ENCODE measurements at places on chromosomes 2 and 18. TPM values are rescaled to one million over a fixed set of nuclear protein-coding genes. Genes with fewer than 3 reads are reported as not detected.
A peak's percentile ranks its signal among the peaks of the same experiment; 100 is the strongest.

DNA sequence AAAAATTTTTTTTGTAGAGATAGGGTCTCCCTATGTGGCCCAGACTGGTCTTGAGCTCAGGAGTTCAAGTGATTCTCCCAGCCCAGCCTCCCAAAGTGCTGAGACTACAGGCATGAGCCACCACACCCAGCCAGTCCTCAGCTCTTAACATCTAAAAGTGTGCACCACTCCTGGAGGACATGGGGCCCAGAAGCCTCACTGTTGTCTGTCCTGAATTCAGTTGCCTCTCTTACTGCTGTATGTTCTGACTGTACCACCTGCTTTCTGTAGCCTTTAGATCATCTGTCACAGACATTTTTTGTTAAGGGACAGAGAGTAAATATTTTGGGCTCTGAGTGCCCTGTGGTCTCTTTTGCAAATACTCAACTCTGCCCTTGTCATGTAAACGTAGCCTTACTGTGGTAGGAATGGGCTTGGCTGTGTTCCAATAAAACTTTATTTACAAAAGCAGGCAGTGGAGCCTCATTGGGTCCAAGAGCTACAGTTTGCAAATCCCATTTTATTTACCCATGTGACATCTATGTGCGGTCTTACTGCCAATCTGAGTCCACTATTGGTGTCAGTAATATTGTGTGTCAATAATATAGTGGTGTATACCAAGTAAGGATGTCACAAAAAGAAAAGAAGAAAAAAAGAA, 38.1 kb downstream of the TMEM37 start:
- ATAC-seq, result no peak

- ATAC-seq, result no peak
Measured at GRCh38 chr18:77736842-77737241, 487.2 kb downstream of the GALR1 start.

DNA sequence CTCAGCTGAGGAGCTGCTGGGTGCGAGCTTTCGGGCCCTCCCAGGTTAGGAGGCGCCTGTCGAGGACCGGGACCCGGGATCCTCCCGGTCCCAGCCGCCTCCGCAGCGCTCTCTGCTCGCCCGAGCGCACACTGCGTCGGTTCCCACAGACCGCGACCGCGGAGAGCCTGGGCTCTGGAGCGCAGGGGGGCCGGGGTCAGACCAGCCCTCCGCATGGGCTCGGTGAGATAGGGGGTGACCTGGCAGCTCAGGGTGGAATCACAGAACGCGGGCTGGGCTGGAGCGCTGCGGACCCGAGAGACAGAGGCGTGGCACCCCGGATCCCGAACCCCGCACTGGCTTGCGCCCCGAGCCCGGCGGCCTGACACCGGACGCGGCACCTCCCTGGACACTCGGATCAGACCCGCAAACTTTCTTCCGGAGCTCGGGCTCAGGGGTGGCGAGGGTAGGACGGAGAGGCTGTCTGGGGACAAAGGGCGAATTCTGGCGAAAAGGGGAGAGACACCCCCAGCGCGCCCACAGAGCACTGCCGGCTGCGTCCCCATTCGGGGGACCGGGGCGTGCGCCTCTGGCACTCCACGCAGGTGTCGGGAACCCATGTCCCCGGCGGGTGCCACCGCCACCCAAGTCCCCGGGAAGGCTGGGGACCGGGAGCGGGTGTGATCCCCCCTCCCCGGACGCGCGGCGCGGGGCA, 612 bp downstream of the DIPK1C start:
- ATAC-seq, result peak; percentile 14

DNA sequence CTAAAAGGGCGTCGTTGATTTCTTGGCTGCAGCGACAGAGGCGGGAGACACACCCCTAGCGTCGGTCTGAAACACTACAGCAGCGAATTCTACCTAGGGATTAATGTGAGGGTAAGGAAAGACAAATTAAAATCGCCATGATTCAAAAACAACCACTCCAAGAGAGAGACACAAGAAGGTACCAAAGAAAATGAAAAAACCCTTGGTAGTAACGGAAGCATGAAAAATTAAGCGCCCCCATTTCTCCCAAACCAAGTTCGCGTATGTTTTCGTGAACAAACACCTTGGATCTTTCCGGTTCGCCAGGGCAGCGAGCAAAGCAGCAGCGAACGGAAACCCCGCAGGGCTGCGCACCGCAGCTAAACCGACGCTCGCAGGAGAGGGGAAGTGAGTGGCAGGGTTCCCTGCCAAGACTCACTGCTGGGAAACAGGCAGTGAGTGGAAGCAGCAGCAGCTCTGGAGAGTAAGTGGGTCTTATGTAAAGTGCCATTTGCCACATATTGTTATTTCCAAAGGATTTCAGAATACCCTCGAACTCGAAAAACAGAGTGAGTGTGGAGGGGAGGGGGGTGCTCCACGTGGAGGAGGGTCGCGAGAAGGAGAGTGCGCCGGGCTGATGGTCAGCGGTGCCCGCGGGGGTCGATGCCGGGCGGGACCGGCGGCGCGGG, 1.0 kb downstream of the PPP3R1 start:
- peak; percentile 40 for ATAC-seq

- peak; percentile 42 for ATAC-seq
Measured at GRCh38 chr18:20971886-20972267, 139.7 kb downstream of the ROCK1 start.

DNA sequence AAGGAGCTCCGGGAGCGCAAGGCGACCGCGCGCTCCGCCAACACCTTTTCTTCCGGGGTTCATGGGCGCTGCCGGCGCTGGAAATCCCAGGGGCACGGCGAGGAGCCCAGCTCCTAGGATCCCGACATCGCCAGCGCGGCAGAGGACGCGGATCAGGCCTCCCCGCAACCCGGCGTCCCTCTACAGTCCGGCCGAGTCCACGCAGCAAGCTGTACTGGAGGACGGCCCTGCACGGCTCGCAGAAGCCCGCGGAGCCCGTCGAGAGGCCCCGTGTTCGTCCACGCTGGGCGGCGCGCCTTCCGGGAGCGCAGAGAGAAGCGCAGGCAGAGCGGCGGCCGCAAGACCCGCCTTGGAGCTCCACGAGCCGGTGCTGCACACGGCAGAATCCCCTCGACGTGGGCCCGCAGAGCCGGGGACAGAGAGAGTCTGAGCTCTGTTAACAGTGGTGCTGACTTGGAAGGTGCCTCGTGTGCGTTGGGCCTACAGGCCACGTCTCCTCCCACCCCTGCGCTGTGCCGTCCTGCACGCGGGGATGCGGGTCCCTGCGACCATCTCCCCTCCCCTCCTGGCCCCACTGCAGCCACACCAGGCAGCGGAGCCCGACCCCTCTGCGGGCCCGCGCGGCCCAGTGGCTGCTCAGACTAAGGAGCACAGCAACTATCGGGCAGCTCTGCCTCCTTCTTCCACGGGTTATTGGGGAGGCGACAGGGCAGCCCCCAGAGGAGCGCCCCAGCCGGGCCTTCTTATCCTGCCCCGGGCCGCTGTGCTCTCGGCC, 28.1 kb upstream of the PTPN2 start:
- no peak for ATAC-seq

DNA sequence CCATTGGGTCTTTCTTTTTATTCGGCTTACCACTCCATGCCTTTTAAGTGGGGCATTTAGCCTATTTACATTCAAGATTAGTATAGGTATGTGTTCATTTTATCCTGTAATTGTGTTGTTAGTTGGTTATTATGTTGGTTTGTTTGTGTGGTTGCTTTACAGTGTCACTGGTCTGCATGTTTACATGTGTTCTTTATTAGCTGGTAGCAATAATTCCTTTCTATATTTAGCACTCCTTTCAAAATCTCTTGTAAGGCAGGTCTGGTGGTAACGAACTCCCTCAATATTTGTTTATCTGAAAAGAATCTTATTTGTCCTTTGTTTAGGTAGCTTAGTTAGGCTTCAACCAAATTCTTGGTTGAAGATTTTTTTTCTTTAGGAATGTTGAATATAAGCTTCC, 68.7 kb upstream of the XDH start:
- no peak for ATAC-seq

- no peak for ATAC-seq
Measured at GRCh38 chr2:106516436-106516835, 29.3 kb downstream of the CD8B2 start.

DNA sequence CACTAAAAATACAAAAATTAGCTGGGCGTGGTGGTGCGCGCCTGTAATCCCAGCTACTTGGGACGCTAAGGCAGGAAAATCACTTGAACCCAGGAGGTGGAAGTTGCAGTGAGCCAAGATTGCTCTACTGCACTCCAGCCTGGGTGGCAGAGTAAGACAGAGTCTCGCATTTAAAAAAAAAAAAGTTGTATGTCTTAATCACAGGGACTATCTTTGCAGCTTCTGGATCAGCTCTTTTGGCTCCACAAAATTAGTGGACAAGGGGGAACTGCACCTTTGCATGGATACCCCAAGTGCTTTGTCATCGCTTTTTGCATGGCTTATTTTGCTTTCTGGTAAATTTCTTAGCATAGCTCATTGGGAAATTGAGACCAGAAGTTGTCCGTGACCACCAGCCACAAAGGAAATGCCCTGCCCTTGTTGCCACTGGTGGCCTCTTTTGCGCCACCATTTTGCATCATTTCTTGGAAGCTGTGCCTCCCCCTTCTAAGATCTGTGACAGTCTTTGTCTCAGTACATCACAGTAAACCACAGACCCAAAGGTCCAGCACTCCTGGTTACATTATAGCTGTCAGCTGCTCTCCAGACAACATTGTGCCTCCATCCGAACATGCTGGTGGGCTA, 43.9 kb upstream of the PCBP1 start:
- no peak for ATAC-seq

GRCh38 chr2:7077660-7078267, 160.6 kb downstream of the RNF144A start:
- peak; percentile 37 for ATAC-seq

DNA sequence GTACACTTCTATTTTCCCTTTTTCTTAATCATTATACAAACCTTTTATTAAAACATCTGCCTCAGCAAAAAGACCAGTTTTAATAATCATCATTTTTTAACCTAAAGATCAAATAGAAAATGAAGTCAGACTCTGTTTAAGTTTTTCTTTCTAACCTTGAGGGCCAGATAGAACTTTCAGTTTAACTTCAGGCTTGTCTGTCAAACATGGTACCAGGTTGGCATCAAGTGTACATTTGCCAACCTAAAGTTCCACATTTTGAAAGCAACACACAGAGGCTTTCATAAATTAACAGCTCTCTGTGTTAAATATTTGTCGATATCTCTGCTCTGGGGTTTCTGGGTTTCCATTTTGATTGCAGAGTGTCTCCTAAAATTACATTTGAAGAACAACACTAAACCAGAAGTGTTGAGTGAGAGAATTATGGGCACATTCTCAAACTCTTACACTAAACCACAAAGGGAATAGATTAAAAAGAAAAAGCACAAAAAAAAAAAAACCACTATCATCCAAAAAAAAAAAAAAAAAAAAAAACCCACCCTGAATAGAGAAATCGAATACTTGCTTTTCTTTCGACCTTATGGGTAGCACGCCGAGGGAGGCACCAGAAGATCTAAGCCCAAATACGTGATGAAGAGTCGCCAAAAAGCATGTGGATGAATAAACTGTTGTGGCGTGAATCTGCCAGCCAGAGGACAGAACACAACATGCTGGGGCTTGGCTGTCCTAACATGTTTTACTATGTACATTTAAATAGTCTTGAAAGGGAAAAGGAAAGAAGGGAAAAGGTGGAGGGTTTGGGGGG, 166.2 kb downstream of the TCF4 start:
- no peak for ATAC-seq

- no peak for ATAC-seq
Measured at GRCh38 chr2:238670111-238670585, 177.7 kb upstream of the TWIST2 start.

DNA sequence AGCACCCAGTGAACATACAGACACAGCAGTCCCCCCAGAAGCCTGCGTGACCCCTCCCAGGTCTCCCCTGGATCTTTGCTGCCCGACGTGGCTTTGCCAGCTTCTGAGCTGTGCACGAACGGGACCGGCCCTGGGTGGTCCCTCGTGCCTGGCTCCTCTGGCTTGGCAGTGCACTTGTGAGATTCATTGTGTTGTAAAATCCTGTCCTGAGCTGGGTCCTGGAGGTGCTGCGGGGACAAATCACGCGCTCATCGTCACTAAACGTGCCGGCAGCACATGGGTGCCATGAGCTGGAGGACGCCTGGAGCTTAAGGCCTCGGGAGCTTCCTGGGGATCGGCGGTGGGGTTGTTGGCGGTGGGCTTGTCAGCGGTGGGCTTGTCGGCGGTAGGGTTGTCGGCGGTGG, 104.9 kb downstream of the FAM210A start:
- no peak for ATAC-seq

DNA sequence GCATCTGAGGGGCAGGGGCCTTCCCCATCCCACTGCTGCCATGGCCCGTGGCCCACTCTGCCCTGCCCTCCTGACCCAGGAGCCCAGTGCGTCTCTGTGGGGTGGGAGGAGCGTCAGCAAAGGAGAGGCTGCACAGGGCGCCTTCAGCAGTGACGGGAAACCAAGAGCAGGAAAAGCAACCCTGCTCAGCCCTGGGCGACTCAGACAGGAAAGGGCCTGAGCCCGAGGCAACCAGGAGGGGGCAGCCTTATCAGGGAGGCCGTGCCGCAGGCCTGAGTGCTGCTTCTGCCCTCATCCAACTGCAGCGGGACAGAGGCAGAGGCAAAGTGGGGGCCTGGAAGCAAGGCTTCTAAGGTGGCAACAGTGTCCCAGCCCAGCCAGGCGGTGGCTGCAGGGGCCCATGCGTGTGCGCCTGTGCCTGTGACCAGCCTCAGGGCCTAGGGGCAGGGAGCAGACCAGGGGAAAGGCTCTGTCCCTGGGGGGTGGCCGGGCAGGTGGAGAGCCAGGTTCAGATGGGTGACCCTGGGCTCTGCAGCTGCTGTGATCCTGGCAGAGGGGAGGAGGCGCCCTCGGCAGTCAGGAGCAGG, 23.3 kb upstream of the ALPI start:
- ATAC-seq, result peak; percentile 56

- peak; percentile 20 for ATAC-seq
Measured at GRCh38 chr18:73688851-73689711, 458.6 kb downstream of the FBXO15 start.

DNA sequence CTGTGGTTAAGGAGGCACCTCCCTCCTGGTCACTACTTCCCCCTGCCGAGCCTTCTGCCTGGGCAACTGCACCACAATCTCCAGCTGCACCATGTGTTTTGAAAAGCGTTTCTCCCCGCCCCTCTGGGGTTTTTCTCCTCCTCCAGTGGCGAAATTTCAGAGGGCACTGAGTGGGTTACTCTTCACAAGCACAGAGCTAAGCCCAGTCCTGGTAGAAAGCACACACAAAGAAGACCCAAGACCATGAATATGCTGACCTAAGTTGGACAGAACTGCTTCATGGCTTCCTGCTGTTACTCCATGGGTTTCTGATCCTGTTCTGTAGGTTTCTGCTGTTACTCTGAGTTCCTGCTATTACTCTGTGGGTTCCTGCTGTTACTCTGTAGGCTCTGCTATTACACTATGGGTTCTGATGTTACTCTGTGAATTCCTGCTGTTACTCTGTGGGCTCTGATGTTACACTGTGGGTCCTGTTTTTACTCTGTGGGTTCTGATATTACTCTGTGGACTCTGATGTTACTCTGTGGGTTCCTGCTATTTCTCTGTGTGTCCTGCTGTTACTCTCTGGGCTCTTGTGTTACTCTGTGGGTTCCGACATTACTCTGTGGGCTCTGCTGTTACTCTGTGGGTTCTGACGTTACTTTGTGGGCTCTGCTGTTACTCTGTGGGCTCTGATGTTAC, 216.6 kb downstream of the RTP5 start:
- no peak for ATAC-seq

GRCh38 chr2:235575431-235575830, 81.6 kb downstream of the AGAP1 start:
- ATAC-seq, result no peak

Gene ACKR3
- total RNA-seq, result 3.9 TPM

Gene MOCOS
- 0.67 TPM for total RNA-seq

Gene TEX44
- not detected for total RNA-seq

Gene FAM228A
- total RNA-seq, result 0.79 TPM

Gene CKAP2L
- 22.5 TPM for total RNA-seq

Gene FSIP2
- total RNA-seq, result 1.8 TPM
